ENCODE measurements at places on chromosomes 16 and 17.

- DNase-seq, result peak; percentile 50
These were observed 559 bp downstream of the CLUH start for GRCh38 chr17:2710803-2711607.

DNA sequence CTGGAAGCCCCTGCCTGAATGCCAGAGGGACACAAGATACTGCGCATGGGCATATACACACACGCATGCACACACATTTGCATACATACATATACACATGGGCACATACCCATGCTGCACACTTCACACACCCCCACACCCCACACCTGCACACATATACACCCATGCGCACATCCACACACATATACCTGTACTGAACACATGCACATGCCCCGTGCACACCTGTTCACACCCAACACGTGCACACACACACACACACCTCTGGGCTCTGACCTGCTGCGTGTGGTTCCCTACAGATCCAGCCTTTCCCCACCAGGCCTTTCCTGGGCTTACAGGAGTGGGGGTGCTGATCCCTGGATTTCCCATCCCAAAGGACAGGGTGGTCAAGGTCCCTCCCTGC is 6.3 kb downstream of the SPPL2C start:
- DNase-seq, result no peak

DNA sequence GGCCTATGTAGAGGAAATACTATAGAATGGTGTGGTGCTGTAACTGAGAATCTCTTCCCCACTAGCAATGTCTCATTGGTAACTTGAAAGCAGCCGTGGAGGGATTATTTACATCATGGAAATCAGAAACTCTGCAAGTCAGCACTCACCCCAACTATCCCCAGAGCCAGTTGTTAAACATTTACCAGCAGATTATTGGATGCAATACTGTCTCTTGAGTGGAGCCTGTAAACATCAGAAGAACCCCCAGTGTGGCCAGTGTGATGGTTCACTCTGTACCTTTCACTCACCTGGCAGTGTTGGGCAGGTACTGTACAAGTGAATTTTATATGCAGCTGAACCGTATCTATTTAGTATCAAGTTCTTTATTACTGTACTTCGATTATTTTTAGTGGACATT is 299.8 kb upstream of the SALL1 start:
- DNase-seq, result no peak

DNA sequence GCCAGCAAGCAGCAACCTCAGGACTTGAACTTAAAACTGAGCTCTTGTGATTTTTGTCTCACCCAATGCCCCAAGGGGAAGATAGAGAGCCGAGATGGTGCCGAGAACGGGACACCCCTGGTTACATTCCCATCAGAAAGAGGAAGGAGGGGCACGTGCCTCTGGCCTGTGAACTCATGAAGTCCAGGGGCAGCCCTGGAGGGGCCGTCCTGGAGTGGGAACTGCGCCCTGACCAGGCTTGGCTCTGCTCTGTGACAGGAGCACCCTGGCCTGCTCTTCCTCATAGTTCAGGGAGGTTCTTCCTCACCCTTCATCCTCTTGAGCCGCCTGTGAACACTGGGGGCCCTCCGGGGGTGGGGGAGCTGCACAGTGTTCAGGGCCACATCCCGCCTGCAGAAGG is 130.3 kb upstream of the FOXF1 start:
- no peak for DNase-seq

- no peak for DNase-seq
These were observed 32.5 kb downstream of the IKZF3 start for GRCh38 chr17:39831588-39831987.

DNA sequence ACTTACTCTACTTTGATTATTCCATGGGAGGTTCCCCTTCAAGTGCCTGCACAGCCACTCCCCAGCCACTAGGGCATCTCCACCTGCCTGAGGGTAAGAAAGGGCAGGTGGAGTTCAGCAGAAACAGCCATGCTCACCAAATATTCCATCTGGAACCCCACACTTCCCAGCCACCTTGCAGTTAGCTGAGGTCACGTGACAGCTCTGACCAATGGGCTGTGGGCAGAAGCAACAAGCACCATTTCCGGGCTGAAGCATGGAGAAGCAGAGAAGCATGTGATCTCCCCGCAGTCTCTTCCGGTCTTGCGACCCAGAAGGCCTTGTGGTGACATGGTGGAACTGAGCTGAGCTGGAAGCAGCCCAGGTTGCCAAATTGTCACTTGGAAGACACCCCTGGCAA is 108.6 kb downstream of the CCT6B start:
- DNase-seq, result no peak

DNA sequence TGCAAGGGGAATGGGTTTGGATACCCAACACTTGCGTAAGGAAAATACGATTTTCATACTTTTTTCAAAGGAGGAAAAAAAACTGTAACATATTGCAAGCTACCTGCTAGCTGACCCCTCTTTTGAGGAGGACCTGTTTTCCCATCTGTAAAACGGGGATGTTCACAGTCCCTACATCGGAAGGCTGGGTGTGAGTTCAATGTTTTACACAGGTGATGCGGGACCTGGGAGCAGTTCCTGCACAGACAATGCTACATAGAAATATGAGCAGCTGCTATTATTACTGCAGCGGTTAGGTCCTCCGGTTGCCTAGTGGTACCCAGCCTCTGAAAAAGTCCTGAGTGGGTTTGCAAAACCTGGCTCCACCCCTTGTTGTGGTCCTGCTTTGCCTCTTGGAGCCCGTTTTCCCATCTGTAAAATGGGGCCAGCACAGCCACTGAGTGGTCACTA is 3.5 kb downstream of the SOCS1 start:
- DNase-seq, result no peak

GRCh38 chr17:63714550-63715277 is 14.8 kb upstream of the LIMD2 start:
- no peak for DNase-seq

GRCh38 chr17:58320163-58320558 is 8.4 kb downstream of the TSPOAP1 start:
- no peak for DNase-seq

GRCh38 chr17:43701318-43701743 is 39.6 kb upstream of the MEOX1 start:
- no peak for DNase-seq

DNA sequence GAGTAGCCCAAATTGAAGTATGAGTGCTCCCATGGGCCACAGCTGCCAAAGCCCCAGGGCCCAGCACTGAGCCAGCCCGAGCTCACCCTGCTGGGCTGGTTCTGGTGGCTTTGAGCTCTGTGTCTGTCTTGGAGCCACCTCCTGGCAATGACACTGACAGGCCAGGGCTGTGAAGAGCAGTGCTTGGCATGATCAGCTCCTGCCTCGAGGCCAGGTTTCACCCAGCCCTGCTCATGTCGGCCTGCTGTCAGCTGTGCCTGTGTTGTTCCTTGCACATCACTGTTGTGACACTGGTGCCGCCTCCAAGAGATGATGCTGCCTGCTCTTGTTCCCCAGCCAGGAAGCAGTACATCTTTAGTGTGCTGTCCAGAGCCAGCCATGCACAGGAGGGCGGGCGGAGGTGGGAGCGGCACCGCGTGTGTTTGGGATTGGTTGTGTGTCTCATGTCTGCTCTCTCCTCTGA is 26.0 kb downstream of the PLD6 start:
- DNase-seq, result no peak

GRCh38 chr17:44979426-44979995 is 11.4 kb upstream of the C1QL1 start:
- no peak for DNase-seq

- no peak for DNase-seq
These were observed 5.2 kb downstream of the ACSF3 start for GRCh38 chr16:89098767-89099430.
